ENCODE measurements at places on chromosomes 2 and 18. TPM values are rescaled to one million over a fixed set of nuclear protein-coding genes. Genes with fewer than 3 reads are reported as not detected.

- peak; percentile 43 for DNase-seq
Observed at GRCh38 chr2:211237586-211238275, 681.3 kb downstream of the CPS1 start.

DNA sequence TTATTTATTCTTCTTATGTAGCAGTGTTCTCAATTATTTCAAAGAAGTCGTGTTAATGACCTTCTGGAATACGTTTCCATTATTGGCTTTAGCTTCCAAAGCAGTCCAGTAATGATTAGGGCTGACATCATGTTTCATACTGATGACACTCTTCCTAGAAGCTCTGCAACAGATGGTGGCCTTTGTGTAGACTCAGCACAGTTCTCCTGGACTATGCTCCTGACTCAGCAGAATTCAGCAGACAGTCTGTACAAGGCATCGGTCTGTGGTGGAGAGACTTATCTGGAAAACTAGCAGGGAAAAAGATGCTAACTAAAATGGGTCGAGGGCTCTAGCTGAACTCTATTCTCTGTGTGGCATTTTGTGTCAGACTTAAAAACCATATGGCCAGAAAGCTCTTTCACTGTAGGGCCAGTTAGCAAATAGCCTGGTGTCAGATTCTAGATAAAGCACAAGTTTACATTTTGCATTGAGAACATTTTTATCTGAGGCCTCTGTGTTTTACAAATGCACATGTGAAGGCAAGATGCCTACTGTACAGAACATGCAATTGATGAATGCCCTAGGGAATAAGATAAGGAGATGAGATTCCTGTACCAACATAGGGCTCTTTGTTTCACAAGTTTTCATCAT lies 35.1 kb downstream of the GULP1 start:
- no peak for DNase-seq

DNA sequence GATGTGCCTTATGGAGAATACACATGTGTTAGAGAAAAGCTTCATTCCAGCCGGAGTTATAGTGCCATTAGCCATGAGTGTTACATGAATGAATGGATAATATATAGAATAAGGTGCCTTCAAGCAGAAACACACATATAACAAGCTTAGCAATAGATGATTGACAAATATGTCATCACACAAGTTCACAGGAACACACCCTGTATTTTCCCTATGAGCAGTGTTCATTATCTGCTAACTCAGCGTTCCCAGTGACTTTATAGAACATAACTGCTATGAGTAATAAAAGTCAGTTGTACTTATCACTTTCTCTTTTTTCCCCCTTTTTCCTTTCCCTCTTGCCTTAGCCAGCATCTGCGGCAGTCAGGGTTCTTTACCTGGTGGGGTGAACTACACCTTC lies 65.1 kb downstream of the TIMM21 start:
- no peak for DNase-seq

- no peak for DNase-seq
Observed at GRCh38 chr2:234420408-234420807, 76.5 kb downstream of the ARL4C start.

DNA sequence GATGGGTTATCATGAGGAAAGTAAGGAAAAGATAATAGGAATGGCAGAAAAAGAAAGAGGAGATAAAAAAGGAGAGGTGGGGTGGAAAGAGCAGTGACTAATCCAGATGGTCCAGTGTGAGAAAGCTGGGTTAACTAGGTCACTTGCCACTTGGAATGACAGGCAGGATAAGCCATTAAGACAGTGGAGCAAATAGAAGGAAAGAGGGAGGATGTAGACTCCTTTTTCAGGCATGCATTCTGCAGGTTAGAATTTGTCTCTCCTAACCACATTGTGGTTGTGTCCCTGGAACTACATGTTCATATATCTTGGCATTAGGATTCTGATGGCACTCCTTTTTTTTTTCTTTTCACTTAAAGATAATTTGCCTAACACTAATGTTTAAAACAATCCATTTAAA lies 13.4 kb upstream of the NEMP2 start:
- no peak for DNase-seq

DNA sequence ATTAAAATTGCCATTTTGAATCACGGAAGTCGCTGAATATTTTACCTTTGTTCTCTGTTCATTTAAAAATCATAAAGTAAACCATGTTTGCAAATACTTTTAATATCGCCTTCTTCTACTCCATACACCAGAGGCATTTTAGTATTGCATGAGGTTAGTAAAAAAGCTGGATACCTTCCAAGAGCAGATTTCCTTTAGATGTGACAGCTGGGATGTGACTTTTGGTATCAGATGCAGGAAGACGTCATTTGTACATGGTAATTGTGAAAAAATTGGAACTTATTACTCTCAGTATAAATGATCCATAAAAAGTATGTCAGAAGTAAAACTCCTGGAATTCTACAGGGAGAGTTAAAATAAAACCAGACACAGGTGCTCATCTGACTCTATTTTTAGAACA lies 89.5 kb downstream of the SLC4A10 start:
- DNase-seq: no peak

- DNase-seq: no peak
Observed at GRCh38 chr2:75071766-75072165, 113.3 kb downstream of the POLE4 start.

G6PC2 gene
- not detected for total RNA-seq

GRCh38 chr2:128272601-128273468 lies 45.8 kb downstream of the HS6ST1 start:
- DNase-seq: no peak

PCARE gene
- not detected for total RNA-seq

TFCP2L1 gene
- 0.05 TPM for total RNA-seq

AQP12B gene
- not detected for total RNA-seq

DNA sequence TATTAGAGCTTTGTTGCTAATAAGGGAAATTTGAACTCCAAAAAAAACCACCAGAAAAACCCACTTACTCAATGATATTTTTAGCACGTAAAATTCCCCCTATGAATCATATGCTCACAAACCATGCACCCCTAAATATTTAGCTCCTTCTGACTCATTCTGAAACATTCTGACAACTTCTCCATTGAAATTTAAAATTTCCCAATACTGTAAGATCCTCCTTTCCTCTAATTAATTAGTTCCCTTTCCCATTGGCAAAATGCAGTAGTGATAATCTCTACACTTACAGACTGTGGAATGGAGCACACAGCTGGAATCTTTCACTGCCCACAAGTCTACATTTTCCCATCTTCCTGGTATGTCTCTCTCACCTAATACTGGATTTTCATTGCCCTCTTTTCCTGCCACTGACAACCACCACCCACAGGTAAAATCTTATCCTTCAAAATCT lies 215.8 kb upstream of the ACVR2A start:
- no peak for DNase-seq

- DNase-seq: no peak
Observed at GRCh38 chr2:221465776-221466175, 106.3 kb downstream of the EPHA4 start.

GRCh38 chr2:178498137-178498536 lies 17.9 kb downstream of the PLEKHA3 start:
- no peak for DNase-seq

- no peak for DNase-seq
Observed at GRCh38 chr2:214465363-214466146, 54.7 kb downstream of the VWC2L start.

DNA sequence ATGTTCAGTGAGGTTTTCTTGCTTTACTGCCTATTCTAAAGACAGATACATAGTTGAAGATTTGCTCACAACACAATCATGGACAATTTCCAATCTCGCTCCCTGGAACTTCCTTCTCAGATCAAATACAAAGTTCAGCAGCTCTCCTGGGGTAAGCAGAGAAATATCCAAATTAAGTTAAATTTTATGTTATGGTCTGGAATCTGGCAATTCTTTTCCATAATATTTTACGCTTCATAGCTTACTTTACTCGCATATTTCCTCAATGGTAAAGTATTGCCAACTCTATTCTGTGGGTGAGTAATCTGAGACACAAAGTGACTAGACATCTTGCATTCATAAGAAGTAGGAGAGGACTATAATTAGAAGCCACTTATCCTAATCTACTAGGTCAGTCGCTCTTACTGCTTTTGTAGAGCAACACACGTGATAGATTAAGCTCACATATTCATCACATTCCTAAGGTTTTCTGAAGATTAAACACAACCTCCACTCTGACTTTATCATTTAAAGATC lies 529.4 kb downstream of the CCDC85A start:
- no peak for DNase-seq

GRCh38 chr2:216114382-216114713 lies 5.2 kb downstream of the XRCC5 start:
- DNase-seq: no peak

DNA sequence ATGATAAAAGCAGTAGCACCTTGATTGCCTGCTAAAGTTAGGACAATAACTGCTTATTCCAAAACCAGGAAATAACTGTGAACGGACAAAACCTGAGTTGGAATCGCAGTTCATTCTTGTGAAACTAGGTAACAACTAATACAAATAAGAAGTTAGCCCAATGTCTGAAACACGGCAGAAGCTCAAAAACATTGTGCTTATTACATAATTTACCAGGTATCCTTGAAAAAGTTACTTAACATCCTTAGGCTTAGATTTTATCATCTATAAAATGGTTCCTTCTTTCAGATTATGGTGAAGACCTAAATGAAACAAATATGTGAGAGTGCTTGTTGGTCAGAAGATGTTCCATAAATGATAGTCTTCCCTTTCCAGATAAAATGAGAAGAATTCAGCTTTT lies 32.4 kb downstream of the RTN4 start:
- no peak for DNase-seq

- no peak for DNase-seq
Observed at GRCh38 chr18:32259553-32259952, 69.7 kb downstream of the MEP1B start.

GRCh38 chr2:235601960-235602704 lies 108.3 kb downstream of the AGAP1 start:
- DNase-seq: no peak

- DNase-seq: peak; percentile 49
Observed at GRCh38 chr18:20971886-20972267, 139.7 kb downstream of the ROCK1 start.

GRCh38 chr2:233343171-233343705 lies 11.1 kb upstream of the DGKD start:
- no peak for DNase-seq

ANKRD23 gene
- 3.5 TPM for total RNA-seq

GAD1 gene
- total RNA-seq: 29.8 TPM

DNA sequence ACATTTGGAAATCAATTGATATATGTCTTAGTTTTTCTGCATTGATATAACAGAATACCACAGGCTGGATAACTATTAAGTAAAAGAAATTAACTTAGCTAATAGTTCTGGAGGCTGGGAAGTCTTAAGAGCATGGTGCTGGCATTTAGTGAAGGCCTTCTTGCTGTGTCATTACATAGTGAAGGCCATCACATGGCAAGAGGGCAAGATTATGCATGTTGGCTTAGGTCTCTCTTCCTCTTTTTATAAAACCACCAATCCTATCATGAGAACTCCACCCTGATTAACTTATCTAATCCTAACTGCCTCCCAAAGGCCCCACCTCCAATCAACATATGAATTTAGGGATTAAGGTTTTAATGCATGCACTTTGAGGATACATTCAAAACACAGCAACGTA lies 225.5 kb upstream of the VRK2 start:
- DNase-seq: no peak

TEX44 gene
- total RNA-seq: not detected

KIAA2012 gene
- 0.05 TPM for total RNA-seq

PPIG gene
- 20.7 TPM for total RNA-seq

ADAM17 gene
- total RNA-seq: 15.4 TPM
